Forelimb muscle (tissue), 1 donor: ENCODE measurements at places on chromosomes 2 and 18.

- DNase-seq: no peak
These were observed 841.8 kb downstream of the SLC4A3 start for GRCh38 chr2:220469201-220469600.

GRCh38 chr18:63192126-63192884 lies 127.3 kb downstream of the BCL2 start:
- no peak for DNase-seq

GRCh38 chr2:60884800-60885199 lies 3.4 kb downstream of the REL start:
- no peak for DNase-seq

- no peak for DNase-seq
These were observed 241.6 kb upstream of the NT5C1B start for GRCh38 chr2:18830962-18831361.

DNA sequence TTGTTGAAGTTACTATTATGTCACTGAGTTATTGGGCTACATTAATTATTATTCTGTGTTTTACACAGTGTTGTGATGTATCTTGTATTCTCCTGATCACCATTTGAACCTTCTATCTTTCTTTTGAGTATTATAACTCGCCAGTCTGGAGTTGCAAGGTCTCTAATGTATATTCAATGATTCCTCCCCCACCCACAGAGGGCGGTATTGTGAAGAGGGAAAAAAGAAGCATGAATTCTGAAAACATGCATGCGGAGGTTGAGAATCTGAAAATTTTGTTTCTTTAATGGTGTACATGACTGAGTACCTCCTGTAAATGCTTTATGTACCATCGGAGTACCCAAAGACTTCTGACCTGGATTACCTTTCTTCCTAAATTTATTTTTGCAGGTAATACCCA lies 266.6 kb downstream of the NR4A2 start:
- DNase-seq: no peak

DNA sequence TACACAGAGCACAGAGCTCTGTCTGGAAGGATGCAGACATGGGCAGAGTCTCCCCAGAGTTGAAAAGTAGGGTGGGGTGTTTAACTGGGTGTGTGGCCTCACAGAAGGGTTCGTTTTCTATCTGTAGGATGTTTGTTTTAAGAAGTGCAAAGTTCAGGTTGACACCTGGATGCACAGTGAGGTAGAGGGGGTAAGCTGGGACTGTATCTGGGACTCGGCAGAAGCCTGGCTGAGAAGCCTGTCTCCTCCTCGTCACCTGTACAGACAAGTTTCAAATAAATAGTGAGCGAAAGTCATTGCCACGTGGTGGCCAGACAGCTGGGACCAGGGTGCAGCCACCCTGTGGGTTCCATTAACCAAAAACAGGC lies 145.9 kb downstream of the KLHL29 start:
- no peak for DNase-seq

DNA sequence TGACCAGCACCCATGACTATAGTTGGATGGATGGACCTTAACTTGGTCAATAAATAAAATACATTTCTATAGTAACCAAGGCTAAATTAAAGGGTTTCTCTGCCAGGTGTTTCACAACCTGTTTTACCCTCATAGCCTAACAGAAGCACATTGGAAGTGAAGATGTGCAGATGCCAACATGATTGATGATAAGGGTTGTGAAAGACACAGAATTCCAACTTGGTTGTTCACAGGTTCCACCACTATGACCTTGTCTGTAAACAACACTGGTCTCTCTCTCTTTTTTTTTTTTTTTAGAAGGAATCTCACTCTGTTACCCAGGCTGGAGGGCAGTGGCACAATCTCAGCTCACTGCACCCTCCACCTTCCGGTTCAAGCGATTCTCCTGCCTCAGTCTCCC lies 37.5 kb upstream of the PTH2R start:
- no peak for DNase-seq

DNA sequence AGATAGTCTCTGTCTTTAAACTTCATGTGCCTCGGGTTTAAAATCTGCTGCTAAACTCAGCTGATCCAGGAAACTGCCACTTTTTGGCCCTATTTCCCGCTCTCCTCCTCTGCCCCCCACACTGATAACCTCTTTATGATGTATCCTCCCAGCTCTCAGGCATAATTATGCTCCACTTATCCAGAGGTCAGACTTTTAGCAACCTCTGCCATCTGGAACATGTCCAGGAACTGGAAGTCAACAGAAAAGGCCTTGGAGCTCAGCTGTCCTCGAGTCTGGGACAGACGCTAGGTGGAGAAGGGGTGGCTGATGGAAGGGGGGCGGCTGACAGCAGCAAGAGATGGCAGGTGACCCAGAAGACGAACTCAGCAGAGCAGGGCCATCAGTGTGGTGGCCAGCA lies 41.2 kb downstream of the ASAP2 start:
- DNase-seq: no peak

DNA sequence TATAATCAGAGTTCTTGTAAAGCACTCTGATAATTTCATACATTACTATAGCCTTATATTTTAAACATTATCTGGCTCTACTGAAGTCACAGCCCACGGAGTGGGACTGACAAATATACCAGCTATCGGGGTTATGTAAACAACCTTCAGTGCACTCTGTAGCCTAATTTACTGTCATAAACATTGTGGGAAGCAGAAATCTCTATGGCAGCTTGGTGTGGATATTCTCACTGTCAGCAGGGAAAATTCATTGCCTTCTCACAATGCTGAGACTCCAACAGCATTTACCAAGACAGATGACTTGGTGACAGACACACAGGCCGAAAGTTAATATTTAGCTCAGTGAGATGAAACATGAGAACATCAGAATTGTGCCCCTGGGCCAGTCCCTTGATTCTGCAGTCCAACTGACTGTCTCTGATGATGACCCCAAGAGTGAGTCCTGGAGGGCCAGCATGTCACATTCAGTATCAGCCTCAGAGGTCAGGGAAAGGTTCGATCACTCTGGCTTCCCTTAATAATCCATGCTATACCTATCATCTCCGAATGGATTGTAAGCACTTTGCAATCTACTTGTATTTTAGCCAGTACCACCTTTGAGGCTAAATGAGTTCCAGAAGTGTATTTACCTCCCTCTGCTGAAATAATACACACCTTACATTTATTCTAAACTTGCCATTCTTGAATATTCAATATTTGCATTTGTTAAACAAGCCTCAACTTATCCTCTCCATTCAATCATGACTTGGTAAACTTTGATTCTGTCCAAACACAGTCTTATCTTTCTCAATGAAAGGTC lies 146.2 kb upstream of the OSR1 start:
- DNase-seq: no peak

GRCh38 chr2:240383871-240384700 lies 51.4 kb upstream of the GPC1 start:
- DNase-seq: no peak

DNA sequence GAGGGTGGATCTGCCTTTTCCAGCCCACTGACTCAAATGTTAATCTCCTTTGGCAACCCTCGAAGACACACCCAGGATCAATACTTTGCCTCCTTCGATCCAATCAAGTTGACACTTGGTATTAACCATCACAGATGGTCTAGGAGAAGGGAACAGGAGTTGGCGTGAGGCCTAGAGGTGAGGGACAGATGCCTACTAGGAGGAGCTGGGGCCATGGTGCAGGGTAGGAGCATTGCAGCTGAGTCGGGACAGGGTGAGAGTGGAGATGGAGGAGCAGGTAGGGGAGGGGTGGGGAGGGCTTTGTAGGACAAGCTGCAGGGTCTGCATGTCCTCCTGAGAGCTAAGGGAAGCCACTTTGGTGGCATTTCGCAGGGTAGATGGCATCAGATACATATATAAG lies 140.0 kb downstream of the VAPA start:
- DNase-seq: no peak

DNA sequence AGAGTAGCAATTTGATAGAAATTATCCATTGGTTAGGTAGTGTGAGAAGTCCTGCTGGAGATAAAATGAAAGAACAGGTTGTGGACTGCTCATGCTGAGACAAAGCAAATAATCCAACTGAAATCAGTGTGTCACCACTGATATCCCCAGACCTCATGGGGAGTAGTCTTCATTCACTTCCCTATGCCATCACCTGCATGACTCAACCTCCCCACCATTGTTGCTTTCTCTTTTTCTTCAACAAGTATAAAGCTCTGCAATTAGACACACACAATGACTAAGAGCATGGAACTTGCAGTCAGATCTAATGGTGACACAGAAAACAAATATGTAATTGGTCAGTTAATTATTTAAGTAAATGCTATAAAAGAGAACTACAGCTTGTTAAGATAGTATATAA lies 475.3 kb downstream of the RIT2 start:
- no peak for DNase-seq

DNA sequence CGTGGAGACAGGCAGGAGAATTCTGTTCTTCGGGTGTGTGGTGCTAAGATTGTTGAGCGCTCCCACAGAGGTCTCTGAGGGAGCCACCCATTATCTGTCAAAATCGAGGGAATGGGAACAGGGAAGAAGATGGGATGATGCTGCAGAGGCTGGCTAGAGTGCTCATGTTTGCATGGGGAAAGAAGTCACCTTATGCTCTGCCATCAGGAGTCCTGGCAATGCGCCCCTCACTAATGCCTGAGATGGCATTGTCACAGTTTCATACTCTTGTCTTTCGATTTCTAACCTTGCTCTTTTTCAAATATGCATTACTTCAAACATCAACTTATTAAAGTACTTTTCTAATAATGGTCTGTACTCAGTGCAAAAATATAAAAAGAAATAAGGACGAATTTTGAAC lies 463.3 kb upstream of the CELF4 start:
- DNase-seq: no peak

- DNase-seq: no peak
These were observed 3.4 kb downstream of the CYP26B1 start for GRCh38 chr2:72144274-72144631.

GRCh38 chr18:54378057-54378456 lies 20.4 kb downstream of the C18orf54 start:
- no peak for DNase-seq

GRCh38 chr2:191682126-191682525 lies 4.2 kb downstream of the NABP1 start:
- DNase-seq: no peak

GRCh38 chr2:179255129-179255528 lies 9.5 kb downstream of the SESTD1 start:
- DNase-seq: no peak

GRCh38 chr2:239216614-239217273 lies 184.1 kb downstream of the HDAC4 start:
- DNase-seq: no peak
